ENCODE measurements at places on chromosomes 11 and 22. TPM values are rescaled to one million over a fixed set of nuclear protein-coding genes. Genes with fewer than 3 reads are reported as not detected.
A peak's percentile ranks its signal among the peaks of the same experiment; 100 is the strongest.

DNA sequence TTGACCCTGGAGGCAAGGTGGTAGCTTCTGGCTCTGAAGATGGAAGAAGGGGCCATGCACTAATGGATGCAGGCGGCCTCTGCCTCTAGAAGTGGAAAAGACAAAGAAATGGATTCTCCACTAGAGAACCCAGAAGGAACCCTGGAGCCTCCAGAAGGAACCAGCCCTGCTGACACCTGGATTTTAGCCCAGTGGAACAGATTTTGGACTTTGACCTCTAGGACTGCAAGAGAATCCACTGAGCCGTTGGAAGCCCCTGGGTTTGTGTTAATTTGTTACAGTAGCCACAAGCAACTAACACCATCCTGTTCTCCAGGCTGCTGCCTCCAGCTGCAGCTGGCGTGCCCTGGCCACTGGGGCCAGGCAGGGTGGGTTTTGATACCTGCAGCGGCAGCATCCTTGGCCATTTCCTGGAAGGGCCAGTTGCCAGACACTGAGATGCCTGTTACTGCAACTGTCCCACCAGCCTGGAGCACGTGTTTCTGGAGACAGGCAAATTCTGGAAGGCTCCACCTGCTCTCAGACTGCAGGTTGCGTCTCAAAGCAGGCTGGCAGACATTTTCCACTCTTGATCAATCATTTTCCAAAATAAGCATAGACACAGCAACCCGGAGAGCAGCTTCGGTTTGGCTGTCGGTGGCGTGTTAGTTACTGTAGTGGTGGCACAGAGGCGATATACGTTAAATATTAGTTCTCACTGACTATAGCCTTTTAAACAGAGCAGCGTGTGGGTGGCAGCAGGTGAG is 76.8 kb upstream of the PARVG start:
- no peak overlapping the region for H3K4me3 ChIP-seq
- no peak for DNase-seq
- H3K27me3 ChIP-seq: no peaks in the 10 kb centered on the region
- H3K27ac ChIP-seq: no peak overlapping the region
- no peaks in the 10 kb centered on the region for H3K36me3 ChIP-seq

DNA sequence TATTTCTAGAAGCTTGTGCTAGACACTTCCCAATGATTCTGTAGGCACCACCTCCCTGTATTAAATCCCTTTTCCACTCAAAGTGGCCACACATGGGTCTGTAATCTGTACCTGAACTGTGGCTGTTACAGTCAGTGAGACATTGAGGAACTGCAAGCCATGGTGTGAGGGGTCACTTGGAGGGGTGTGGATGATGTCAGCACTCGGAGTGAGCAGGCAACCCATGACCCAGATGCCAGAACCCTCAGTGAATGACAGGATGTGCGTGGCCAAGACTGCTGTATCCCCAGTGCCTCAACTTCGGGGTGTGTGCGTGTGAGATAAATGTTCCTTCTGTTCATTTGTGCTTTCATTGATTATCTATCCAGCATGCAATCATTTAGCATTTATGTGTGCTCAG is 14.7 kb upstream of the SHANK3 start:
- H3K36me3 ChIP-seq: no peaks in the 10 kb centered on the region
- DNase-seq: no peak
- no peaks in the 10 kb centered on the region for H3K4me1 ChIP-seq
- H3K27me3 ChIP-seq: peaks cover 15% of the 10 kb centered on the region
- H3K4me3 ChIP-seq: no peak overlapping the region
- H3K27ac ChIP-seq: no peak overlapping the region

DNA sequence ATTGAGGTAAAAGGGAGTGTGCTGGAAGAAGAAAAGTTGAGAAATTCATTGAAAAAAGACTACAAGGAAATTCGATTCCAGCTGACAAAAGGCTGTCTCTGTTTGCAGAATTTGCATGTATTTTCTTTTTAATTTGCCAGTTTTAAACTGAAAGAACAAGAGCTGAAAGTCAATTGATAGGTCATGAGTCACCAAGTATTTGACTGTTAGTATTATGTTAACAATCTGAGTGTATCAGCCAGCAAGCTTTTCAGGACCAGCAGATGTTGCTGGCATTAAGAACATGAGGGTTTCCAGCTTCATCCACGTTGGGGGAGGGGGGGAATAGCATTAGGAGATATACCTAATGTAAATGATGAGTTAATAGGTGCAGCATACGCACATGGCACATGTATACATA is 726.7 kb downstream of the METTL15 start:
- H3K27ac ChIP-seq: peak overlapping the region; percentile 78
- H3K27me3 ChIP-seq: no peaks in the 10 kb centered on the region
- peak overlapping the region; percentile 29 for H3K4me3 ChIP-seq
- peak; percentile 9 for DNase-seq

- H3K4me3 ChIP-seq: no peak overlapping the region
- peaks cover 92% of the 10 kb centered on the region for H3K4me1 ChIP-seq
- no peaks in the 10 kb centered on the region for H3K36me3 ChIP-seq
Observed at GRCh38 chr22:33889748-33890147, 30.5 kb downstream of the LARGE1 start.

DNA sequence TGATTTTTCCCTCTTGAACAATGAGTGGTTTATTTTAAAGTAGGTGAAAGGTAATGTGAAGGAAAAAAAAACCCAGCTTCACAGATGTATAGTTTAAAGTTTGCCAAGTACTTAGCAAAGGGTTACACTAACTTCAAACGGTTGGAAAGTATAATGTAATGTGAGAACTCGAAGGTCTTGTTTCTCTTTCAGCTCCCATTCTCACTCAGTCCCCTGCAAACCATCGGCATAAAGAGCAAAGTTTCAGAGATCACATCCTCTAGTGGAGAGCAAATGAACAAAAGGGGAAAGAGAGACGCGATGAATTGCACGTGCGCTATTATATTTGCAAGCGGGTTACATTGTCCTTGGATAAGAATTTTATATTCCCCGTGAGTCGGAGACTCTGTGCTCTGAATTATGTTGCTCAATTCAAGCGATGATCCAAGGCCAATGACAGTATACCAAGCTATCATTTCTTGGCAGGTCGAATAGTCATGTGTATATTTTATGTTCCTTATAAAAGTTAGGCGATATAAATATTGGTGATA is 37.6 kb upstream of the BIRC3 start:
- 0 out of 2 replicates have a peak overlapping the region, but pooled peaks have one; percentile 11 for H3K27ac ChIP-seq
- no peaks in the 10 kb centered on the region for H3K36me3 ChIP-seq
- H3K4me1 ChIP-seq: peaks cover 25% of the 10 kb centered on the region
- peak; percentile 38 for DNase-seq

DNA sequence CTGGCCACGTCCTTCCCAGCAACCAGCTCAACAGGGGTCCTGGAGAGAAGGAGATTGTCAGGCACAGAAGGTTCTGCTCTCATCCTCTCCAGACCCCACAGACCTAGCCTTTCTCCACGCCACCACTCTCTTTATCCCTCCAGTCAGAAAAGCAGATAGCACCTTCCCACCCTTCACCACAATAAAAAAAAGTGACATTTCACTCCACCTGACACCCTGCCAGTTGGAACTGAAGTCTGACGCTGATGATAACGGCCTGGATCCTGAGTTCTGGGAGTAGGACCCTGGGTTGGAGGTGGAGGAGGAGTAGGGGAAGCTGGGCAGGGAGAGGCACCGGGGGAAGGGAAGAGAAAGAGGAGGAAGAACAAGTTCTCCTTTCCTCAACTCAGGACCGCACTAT is 127.5 kb upstream of the ANO1 start:
- no peak overlapping the region for H3K4me3 ChIP-seq
- DNase-seq: no peak
- H3K27me3 ChIP-seq: no peaks in the 10 kb centered on the region
- H3K36me3 ChIP-seq: no peaks in the 10 kb centered on the region

DNA sequence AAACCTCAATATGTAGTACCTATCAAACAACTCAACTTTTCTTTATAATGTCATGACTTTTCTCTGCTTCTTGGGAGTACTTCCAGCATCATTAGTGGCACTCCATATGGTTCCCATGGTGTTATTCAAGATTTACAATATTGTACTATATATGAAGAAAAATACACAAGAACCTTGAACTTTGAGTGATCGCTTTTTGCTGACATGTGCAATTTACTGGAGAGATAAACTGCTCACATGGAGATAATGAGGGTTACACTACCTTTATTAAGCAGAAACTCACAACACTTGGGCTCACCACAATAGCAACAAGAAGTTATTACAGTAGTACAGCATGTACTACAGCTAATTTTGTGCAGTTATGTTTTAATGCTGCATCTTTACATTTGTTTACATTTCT is 388.2 kb downstream of the DLG2 start:
- H3K27me3 ChIP-seq: no peaks in the 10 kb centered on the region
- no peak for DNase-seq
- H3K4me1 ChIP-seq: peaks cover 3% of the 10 kb centered on the region
- H3K27ac ChIP-seq: no peak overlapping the region

DNA sequence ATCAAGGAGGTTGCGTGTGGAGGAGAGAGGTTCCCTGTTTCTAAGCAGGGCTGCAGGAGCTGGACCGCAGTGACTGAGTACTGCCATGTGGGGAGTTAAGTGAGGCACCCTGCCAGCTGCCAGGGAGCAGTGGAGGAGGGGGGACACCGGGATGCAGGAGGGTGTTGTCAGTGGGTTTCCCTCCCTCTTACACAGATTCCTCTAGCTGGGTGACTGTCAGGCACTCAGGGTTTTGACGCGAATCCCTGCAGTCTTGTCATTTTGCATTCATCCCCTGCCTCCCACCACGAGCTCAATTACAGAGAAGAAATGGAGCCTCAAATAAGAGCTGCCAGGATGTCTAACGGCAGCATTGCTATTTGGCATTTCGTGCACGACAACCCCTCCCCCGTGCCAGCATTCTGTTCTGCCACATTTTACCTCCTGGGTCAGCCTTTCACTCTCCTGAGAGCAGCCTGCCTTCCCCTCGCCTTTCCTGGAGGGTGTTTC is 119.8 kb upstream of the SORL1-AS1 start:
- no peak overlapping the region for H3K27ac ChIP-seq
- peaks cover 46% of the 10 kb centered on the region for H3K36me3 ChIP-seq
- H3K4me1 ChIP-seq: no peaks in the 10 kb centered on the region

GRCh38 chr22:40853961-40854360 is 2.5 kb downstream of the ST13 start:
- H3K36me3 ChIP-seq: peaks cover 9% of the 10 kb centered on the region
- DNase-seq: no peak
- peak overlapping the region; percentile 34 for H3K27ac ChIP-seq

DNA sequence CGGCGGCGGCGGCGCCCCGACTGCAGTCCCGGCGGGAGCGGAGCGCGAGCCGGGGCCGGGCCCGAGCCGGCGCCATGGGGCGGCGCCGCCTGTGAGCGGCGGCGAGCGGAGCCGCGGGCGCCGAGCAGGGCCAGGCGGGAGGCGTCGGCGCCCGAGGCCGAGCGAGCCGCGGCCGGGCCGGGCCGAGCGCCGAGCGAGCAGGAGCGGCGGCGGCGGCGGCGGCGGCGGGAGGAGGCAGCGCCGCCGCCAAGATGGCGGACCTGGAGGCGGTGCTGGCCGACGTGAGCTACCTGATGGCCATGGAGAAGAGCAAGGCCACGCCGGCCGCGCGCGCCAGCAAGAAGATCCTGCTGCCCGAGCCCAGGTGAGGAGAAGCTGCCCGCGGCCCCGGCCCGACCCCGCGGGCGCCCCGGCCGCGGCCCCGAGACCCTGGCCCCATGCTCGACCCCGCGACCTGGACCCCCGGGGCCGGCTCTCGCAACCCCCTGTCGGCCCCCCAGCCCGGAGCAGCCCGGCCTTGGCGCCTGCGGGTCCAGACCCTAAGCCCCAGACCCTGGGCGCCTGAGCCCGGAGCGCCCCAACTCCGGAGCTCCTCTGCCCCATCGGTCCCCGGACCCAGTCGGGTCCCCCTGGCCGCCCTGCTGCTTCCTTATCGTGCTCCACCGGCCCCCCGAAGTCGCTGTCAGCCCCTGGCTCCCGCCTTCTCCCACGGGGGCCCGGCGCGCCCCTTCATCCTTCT is at the start of gene GRK2:
TSS of gene GRK2 (plus strand) at position 25 of the 739 bp plus-strand sequence. CDS start at position 252, 227 bp downstream.
- no peaks in the 10 kb centered on the region for H3K27me3 ChIP-seq
- peaks cover 3% of the 10 kb centered on the region for H3K36me3 ChIP-seq
- H3K4me1 ChIP-seq: peaks cover 32% of the 10 kb centered on the region
- DNase-seq: peak; percentile 67
- H3K27ac ChIP-seq: no peak within 1 kb of the TSS

DNA sequence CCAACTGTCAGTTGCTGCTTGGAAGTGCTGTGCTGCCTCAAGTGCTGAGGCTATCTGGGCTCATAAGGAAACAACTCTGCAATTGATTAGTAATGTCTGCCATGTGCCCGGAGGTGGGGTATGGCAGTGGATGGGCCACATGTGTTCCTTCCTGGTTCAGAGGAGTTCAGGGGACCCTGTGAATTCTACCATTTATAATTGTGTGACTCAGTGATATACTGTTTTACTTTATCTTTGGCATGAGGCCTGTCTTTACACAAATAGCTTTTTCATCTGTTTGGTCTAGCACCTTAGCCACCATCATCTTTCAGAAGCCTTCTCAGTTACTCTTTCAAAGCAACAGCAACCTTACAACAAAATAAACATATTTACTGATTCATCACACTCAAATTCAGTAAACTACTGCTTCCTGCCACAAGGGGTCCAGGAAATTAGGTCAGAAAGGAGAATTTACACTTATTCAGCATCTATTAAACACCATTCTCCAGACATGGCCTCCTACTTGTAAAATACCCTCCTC is 20.9 kb downstream of the DKK3 start:
- DNase-seq: peak; percentile 51
- peaks cover 10% of the 10 kb centered on the region for H3K4me1 ChIP-seq
- no peak overlapping the region for H3K4me3 ChIP-seq
- no peaks in the 10 kb centered on the region for H3K36me3 ChIP-seq
- H3K27ac ChIP-seq: no peak overlapping the region
- no peaks in the 10 kb centered on the region for H3K27me3 ChIP-seq

- DNase-seq: peak; percentile 85
- no peaks in the 10 kb centered on the region for H3K27me3 ChIP-seq
- no peak overlapping the region for H3K27ac ChIP-seq
- H3K4me1 ChIP-seq: no peaks in the 10 kb centered on the region
- H3K4me3 ChIP-seq: no peak overlapping the region
Observed at GRCh38 chr11:68297812-68298658, 14.4 kb upstream of the LRP5 start.

- H3K4me1 ChIP-seq: peaks cover 32% of the 10 kb centered on the region
- DNase-seq: no peak
- no peaks in the 10 kb centered on the region for H3K27me3 ChIP-seq
- peaks cover under 1% of the 10 kb centered on the region for H3K36me3 ChIP-seq
- H3K27ac ChIP-seq: no peak overlapping the region
Observed at GRCh38 chr22:27878541-27878940, 40.5 kb downstream of the PITPNB start.

GRCh38 chr11:75888416-75888815 is 73.4 kb downstream of the UVRAG start:
- H3K27me3 ChIP-seq: no peaks in the 10 kb centered on the region
- DNase-seq: no peak
- no peak overlapping the region for H3K4me3 ChIP-seq
- no peaks in the 10 kb centered on the region for H3K4me1 ChIP-seq
- H3K36me3 ChIP-seq: no peaks in the 10 kb centered on the region

ADM2 gene
- total RNA-seq: 12.8 TPM

OR4A16 gene
- total RNA-seq: not detected

TSGA10IP gene
- 2.0 TPM for total RNA-seq

XNDC1N gene
- total RNA-seq: 19.5 TPM

GTSE1 gene
- 26.3 TPM for total RNA-seq

PAMR1 gene
- total RNA-seq: 2.5 TPM

TMPRSS13 gene
- 0.08 TPM for total RNA-seq

All from GM23338 (cell line).